Stimulated activated CD4-positive, alpha-beta T cell treated with anti-CD3 and anti-CD28 coated beads, Interleukin-4, amount 100 ng/mL, for 4 hours (primary cell): ENCODE measurements at places on chromosomes 6 and 20.

- DNase-seq: no peak
Measured at GRCh38 chr6:4920914-4921410, 82.9 kb downstream of the RPP40 start.

DNA sequence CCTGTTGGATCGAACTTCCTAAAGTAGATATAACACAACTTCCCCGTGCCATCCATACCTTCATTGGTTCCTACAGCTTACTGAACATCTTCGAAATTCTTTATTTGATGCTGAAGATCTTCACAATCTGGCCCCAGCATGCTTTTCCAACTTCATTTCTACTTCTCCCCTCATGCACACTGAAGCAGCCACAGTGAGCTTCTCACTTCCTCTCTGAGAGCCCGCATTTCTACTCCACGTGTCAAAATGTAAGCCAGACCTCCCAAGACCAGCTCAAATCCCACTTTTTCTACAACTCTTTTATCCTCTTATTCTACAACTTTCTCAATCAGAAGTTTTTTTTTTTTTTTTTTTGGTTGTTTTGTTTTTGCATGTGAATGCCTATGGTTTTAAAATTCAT, 254.7 kb downstream of the GMPR start:
- no peak for DNase-seq

- no peak for DNase-seq
Measured at GRCh38 chr6:142518126-142518525, 216.3 kb downstream of the ADGRG6 start.

DNA sequence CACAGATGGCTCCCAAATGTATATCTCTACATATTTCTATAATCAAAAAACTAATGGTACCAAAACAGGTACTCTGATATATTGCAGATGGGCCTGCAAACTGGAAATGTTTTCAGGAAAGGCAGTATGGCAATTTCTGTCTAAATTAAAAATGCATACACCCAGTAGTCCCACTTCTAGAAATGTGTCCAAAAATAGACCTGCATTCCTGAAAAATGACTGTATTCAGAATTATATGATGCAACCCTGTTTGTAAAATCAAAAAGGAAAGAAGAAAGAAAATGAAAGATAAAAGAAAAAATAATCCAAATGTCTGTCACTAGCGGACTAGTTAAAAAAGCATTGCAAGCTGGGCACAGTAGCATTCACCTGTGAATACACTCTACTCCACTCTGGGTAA, 12.9 kb upstream of the MICB start:
- DNase-seq: no peak

- no peak for DNase-seq
Measured at GRCh38 chr20:19944772-19945459, 72.2 kb upstream of the NAA20 start.

- DNase-seq: no peak
Measured at GRCh38 chr6:135832166-135832565, 19.3 kb upstream of the PDE7B start.

DNA sequence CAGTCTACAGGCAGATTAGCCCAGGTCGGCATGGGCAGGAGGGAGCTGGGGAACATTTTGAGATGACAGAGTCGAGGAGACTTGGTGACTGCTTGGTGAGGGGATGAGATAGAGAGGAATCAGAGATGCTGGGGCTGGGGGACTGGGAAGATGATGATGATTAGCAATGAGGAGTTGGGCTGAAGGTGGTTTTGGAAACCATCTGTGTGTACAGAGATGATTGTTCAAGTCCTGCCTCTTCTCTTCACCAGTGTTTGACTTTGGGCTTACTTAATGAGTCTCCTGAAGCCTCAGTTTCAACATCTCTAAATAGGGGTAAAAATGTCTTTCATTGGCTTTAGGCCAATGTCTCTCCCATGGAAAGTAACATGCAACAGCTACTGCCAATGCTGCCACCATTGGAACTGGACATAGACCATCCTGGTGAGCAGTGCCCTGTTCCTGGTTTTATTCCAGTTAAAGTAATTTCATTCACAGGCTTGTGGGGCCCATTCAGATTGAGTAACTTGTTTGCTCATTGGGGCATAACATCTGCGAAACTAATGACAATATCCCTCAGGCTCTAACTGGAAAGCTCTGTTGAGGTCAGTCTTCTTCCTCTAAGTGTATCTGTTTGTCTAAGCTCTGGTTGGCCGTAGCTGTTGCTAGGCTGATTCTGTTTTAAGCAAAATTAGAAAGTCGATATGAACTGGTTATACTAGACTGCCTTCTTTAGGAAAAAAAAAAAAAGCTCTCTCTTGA, 99.1 kb downstream of the ARMC2 start:
- DNase-seq: no peak

GRCh38 chr6:106612671-106613416, 16.5 kb downstream of the RTN4IP1 start:
- DNase-seq: no peak

DNA sequence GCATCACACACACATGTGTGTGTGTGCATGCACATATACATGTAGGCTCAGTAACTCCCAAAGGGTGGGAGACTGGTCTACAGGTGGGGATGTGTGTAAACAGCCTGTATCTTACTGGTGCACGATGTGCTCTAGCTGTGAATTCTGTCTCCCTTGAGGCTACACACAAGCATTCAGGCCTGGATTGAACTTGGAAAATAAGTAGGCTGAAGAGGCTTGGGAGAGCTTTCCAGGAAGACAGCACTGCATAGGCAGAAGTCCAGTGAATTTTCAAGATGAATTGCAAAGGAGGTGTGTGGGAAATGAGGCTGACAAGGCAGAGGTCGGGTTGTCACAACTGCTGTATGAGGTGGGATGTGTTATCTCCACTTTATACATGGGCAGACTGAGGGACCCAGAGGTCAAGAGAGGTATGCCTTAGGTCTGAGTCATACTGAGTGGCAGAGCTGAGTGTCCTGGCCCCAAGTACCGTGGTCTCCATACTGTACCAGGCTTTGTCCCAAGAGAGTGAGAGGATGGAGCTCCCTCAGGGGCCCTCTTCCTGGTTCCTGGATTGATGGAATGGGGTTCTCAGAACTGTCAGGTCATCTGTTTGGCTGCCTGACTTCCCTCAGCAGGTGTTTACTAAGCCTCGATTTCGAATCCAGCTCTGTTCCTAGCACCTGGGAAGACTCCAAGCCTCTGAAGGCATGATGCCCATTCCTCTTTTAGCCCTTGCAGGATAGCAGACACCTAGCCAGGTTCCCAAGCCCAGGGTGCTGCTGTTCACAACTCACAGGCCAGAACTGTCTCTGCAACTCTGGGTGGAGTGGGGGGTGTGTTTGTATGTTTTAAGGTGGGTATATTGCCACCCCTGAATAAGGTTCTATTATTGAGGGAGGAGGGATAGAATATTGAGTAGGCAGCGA, 14.4 kb downstream of the SNPH start:
- DNase-seq: no peak

DNA sequence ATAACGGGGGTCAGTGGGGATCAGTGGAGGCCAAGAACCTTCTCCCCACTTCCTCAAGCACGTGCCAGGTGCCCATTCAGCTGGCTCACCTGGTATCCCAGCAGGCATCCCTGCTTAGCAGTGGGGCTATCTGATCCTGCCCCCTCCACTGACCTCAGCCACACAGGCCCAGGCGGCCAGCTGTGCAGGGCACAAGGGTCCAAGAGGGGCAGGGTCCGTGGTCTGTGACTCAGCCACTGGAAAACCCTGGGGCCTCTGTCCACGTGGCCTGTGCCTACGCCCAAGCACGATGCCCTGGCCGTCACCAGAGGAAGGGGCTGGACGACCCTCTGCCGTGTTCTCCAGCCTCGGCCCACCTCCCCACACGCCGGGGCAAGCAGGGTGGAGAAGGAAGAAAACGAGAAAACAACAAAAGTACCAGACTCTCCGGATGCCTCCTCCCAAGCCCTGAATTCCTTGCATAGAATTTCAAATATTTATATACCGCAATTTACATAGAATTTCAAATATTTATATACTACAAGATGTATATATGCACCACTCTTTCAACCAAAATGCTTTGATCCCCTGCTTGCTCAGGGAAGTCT, 12.1 kb downstream of the PXDC1 start:
- no peak for DNase-seq

- no peak for DNase-seq
Measured at GRCh38 chr6:35223396-35223795, 9.6 kb downstream of the SCUBE3 start.

- DNase-seq: no peak
Measured at GRCh38 chr6:158372574-158372973, 60.3 kb downstream of the TULP4 start.

GRCh38 chr6:18985061-18985460, 597.9 kb downstream of the RNF144B start:
- no peak for DNase-seq

GRCh38 chr6:80477591-80477990, 371.1 kb downstream of the BCKDHB start:
- DNase-seq: no peak

DNA sequence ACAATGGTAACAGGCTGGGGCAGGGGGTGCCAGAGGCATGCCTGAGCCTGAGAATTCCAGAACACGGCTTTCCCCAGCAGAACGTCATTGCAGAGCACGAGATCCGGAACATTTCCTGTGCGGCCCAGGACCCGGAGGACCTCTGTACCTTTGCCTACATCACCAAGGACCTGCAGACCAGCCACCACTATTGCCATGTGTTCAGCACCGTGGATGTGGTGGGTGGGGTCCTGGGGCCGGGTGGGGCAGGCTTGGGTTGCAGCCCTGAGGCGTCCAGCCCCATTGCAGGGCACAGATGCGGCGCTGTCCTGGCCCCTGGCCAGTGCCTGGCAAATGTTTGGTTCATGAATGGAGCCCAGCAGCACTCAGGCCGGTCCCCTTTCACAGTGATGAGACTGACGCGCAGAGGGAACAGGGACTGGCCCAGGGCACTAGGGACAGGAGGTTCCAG, 57.1 kb downstream of the TCP11 start:
- DNase-seq: no peak

- DNase-seq: no peak
Measured at GRCh38 chr6:106727480-106728149, 98.2 kb downstream of the QRSL1 start.

- DNase-seq: no peak
Measured at GRCh38 chr6:16301511-16301910, 63.1 kb downstream of the GMPR start.

DNA sequence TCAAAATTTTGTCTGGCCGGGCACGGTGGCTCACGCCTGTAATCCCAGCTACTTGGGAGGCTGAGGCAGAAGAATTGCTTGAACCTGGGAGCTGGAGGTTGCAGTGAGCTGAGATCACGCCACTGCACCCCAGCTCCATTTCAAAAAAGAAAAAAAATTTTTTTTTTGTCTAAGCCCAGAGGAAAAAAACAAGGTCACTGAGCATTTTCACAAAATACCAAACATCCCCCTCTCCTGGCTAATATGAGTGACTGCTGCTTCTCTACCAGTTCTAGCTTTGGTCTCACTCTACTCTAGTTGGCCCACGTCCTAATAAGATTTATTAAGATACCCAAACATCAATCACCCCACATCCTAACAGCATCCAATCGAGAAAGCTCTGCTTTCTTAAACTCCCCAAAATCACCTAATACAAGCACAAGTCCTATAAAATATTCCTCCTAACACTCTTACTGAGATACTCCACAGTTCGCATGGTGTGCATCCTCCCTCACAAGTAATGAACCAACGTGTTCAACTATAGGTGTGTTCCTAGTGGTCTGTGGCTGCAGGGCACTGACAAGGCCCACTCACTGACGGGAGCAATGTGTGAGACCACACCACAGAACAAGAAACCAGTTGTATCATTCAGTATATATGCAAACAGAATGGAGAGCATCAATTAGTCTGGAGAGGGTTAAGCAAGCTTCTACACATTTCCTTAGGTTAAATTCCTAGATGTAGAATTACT, 64.2 kb downstream of the FKBP5 start:
- no peak for DNase-seq

DNA sequence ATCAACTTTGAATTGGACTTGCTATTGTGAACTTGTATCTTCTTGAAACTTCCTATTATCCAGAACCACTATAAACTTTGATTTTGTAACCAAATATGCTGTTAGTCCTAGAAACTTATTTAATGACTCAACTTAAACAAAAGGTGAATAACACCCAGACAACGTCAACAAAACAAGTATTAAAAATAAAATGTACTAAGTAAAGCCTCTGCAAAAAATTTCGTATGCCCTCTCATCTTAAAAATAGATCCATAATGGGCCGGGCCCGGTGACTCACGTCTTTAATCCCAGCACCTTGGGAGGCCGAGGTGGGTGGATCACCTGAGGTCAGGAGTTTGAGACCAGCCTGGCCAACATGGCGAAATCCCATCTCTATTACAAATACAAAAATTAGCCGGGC, 401.7 kb downstream of the ESR1 start:
- no peak for DNase-seq

- DNase-seq: no peak
Measured at GRCh38 chr6:30557683-30557981, 537 bp downstream of the PRR3 start.

GRCh38 chr6:169367507-169367906, 113.9 kb upstream of the THBS2 start:
- DNase-seq: no peak

DNA sequence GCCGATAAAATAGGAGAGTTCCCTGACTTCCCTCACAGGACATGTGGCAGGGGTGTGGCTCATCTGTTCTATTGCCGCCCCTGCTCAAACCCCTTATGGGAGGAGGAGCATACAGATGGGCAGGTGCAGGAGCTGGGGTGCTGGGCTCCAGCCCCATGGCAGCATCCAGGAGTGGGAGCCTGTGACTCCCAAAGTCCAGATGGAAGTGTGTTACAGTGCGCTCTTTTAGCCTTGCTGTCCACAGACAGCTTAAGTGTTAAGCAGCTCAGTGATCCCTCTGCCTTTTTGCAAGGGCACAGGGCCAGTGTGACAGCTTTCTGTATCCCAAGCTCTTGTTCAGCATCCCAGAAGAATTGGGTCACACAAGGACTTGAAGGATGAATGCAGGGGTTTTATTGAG, 212.3 kb upstream of the MYLIP start:
- no peak for DNase-seq

DNA sequence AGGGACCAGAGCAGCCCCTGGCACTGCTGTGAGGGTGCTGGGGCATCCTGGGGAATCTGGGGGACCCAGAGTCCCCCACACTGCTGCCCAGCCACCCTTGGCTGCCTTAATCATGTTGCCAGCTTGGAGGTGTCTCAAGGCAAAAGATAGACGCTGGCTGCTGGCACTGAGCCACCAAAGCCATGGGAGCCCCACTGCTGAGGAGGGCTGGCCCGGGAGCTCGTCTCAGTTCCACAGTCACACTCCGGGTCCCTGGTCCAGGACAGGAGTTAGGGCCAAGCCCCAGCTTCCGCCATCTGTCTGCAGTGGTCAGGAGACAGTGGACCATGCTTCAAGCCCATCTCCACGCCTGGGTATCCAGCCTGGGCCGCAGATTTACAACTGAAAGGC, 41.0 kb upstream of the HMGA1 start:
- no peak for DNase-seq
